ENCODE measurements at places on chromosomes 13 and 19.

- no peak for DNase-seq
These were observed 559.8 kb downstream of the IRS2 start for GRCh38 chr13:109226631-109227030.

- no peak for DNase-seq
These were observed 471.8 kb downstream of the LIG4 start for GRCh38 chr13:107743526-107743925.

DNA sequence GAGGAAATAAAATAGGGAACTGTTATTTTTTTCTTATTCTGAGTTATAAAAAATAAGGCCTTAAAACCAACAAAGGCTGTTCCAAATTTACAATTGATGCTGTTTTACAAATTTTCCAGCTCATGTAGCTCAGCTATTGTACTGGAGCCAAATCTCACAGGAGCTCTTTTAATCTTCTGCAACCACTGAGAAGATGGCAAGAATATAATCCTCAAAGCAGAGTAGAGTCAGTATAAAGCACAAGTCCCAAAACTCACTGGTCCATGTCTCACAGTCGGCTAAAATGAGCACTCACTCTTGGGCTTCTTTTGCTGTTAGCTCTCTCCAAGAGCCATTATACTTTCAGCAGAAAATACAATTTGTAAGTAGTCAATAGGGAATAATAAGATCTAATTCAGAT lies 1074.4 kb upstream of the PRR20A start:
- DNase-seq = no peak

- no peak for DNase-seq
These were observed 76.5 kb upstream of the RNF113B start for GRCh38 chr13:98253526-98253925.

DNA sequence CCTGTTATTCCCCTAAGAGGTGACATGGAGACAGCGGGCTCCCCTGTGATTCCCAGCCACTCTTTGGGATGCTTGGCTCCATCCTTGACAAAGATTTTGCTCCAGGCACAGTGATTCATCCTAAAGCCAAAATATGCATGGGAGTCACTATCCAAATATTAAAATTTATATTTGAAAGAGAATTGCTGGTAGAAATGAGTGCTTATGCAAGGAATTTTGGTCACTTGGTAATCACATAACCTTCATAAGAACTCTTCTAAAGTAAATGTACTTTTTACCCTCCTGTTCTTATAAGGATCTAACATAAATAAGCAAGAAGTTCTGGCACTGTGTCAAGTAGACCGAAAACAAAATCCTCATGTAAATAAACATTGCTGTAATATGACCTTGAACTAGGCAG lies 385.8 kb downstream of the ITGBL1 start:
- no peak for DNase-seq

GRCh38 chr13:109072505-109072904 lies 443.1 kb downstream of the MYO16 start:
- DNase-seq = no peak

GRCh38 chr19:3324405-3324856 lies 42.0 kb upstream of the NFIC start:
- peak; percentile 62 for DNase-seq

- no peak for DNase-seq
These were observed 7.4 kb downstream of the RPL28 start for GRCh38 chr19:55392820-55393761.

DNA sequence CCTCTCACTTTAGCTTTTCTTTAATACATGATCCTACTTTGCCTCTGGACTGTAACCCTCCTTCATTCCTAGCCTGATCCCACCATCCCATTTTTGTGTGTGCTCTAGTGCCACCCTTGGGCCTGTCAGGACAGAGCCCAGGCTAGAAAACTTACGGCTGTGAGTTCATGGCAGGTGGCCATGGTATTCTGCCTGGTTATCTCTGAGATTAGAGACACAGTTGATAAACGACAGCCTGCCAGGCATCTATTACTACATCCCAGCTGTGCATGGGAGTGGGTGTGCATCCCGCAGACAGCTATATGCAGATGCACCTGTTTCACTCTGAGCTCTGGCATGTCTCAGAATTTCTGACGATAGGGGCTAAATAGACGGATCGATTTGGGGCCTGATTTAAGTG lies 110.9 kb downstream of the HS6ST3 start:
- no peak for DNase-seq

DNA sequence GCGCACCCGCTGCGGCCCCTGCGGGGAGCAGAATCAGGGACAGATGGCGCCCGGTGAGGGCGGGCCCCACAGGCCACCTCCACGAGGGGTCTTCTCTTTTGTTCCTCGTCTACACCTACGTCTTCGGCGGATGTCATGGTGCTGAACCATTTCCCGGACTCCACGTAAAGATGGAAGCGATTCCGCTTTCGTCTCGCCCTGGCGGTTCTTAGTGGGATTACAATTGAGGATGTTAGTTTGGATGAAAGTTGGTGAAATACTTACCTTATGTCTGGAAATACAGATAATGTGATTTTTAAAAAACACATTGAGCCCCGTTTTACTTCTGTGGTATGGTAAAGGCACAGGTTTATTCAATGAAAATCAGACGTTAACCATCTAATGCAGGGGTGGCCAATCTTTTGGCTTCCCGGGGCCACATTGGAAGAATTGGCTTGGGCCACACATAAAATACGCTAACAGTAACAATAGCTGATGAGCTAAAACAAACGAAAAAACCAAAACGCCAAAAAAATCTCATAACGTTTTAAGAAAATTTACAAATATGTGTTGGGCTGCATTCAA lies 1.4 kb upstream of the ZMYM5 start:
- DNase-seq = peak; percentile 82

GRCh38 chr13:67515895-67516294 lies 285.8 kb upstream of the PCDH9 start:
- DNase-seq = no peak

- no peak for DNase-seq
These were observed 1.4 kb downstream of the FGF9 start for GRCh38 chr13:21672287-21672680.

GRCh38 chr13:40984668-40985366 lies 34.3 kb downstream of the ELF1 start:
- DNase-seq = no peak

GRCh38 chr19:34832581-34833112 lies 59.6 kb upstream of the ZNF599 start:
- DNase-seq = no peak

GRCh38 chr13:113654175-113654560 lies 3.8 kb downstream of the ATP4B start:
- DNase-seq = no peak

- no peak for DNase-seq
These were observed 28.0 kb downstream of the SPRY2 start for GRCh38 chr13:80312967-80313366.

DNA sequence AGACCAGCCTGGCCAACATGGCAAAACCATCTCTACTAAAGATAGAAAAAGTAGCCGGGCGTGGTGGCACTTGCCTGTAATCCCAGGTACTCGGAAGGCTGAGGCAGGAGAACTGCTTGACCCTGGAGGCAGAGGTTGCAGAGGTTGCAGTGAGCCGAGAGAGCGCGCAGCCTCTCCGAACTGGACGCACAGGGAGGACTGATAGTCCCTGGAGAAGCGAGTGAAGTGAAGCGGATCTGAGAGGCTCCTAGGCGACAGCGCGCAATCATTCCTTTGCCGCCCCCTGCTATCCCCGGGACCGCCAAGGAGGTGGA lies 233 bp downstream of the ZNF561 start:
- no peak for DNase-seq

GRCh38 chr19:51114087-51114729 lies 6.0 kb upstream of the CTU1 start:
- no peak for DNase-seq

DNA sequence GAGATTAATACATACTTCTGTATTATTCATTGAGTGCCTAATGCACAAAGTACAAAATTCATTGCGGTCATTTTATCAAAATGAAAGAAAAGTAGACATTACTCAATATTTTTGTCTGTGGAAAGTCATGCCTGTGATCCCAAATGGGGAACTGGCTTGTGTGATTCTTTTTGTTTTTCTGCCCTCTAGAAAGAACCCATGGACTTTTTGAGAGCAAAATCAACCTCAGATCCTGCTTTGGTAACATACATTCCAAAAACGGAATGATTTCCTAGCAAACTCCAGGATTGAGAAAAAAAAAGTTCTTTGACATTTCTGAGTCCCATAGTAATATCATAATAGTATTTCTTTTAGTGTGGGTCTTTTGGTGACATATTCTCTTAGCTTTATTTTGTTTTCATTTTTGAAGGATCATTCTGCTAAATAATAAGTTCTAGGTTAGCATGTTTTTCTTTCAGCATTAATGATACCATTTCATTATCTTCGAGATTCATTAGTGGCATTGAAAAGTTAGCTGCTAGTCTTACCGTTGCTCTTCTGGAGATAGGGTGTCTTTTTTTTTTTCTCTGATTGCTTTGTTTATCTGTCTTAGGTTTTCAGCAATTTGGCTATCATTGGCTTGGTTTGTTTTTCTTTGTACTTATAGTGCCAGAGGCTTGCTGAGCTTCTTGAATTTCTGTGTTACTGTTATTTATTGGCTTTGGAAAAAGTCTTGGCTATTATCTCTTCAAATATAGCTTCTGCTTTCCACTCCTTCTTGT lies 102.4 kb upstream of the CSNK1A1L start:
- no peak for DNase-seq

- peak; percentile 32 for DNase-seq
These were observed 358.9 kb downstream of the ITGBL1 start for GRCh38 chr13:101811284-101811839.

- no peak for DNase-seq
These were observed 448.0 kb upstream of the SLC10A2 start for GRCh38 chr13:103514188-103514587.

GRCh38 chr13:44409595-44409994 lies 36.0 kb downstream of the SERP2 start:
- DNase-seq = no peak
